ENCODE measurements at places on chromosomes 4 and X. TPM values are rescaled to one million over a fixed set of nuclear protein-coding genes. Genes with fewer than 3 reads are reported as not detected.

GRCh38 chr4:96355414-96355813, 515.5 kb downstream of the PDHA2 start:
- no peaks in the 10 kb centered on the region for H3K4me1 ChIP-seq
- no peak for DNase-seq
- no peaks in the 10 kb centered on the region for H3K36me3 ChIP-seq
- no peaks in the 10 kb centered on the region for H3K27me3 ChIP-seq
- H3K4me3 ChIP-seq: no peak overlapping the region
- H3K27ac ChIP-seq: no peak overlapping the region

DNA sequence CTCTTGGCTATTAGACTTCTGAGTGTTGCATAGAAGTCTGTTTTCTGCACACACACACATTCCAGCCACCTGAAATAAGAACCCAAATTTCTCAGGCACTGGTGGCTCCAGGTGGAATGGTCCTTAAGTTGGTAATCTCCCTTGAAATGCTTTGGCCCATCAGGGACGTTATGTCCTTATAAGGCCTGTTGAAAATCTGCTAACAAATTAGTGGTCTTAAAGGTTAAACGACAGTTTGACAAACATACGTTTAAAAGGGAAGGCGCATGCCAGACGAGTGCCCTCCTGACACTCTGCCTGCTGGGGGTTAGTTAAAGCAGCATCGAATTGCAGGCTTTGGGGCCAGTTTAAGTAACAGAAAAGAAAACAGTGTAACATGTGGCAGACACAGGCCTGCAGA, 125.0 kb downstream of the TBX22 start:
- no peaks in the 10 kb centered on the region for H3K36me3 ChIP-seq
- no peaks in the 10 kb centered on the region for H3K4me1 ChIP-seq
- H3K4me3 ChIP-seq: no peak overlapping the region
- no peaks in the 10 kb centered on the region for H3K27me3 ChIP-seq
- DNase-seq: no peak

GRCh38 chrX:9252182-9252581, 212.7 kb upstream of the TBL1X start:
- no peaks in the 10 kb centered on the region for H3K4me1 ChIP-seq
- no peak overlapping the region for H3K27ac ChIP-seq
- no peaks in the 10 kb centered on the region for H3K36me3 ChIP-seq
- no peaks in the 10 kb centered on the region for H3K27me3 ChIP-seq

DNA sequence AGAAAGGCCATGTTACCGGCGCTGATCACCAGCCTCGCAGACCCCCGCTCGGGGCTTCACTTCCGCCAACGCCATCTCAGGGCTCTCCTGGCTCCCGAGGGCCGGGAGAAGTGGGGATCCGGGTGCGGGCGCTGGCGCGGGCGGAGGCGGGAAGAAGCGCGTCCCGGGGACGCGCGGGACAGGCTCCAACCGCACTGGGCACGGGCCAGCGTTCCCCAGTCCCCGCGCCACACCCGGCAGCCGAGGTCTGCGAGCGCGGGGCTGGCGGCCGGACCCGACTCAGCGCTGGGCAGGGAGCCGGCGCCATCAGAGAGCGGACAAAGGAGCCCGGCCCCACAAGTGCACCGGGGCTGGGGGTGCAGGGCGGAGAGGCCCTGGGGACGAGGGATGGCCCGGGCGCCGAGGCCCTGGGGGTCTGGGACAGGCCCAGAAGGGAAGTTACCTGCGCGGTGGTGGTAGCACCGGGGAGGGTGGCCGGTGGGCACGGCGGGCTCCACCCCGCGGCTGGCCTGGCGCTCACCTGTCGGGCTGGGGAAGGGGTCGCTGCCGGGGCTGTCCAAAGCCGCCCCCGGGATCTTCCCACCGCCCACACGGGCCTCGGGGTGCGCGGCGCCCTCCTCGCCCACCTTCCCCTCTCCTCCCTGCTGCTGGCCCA, 449 bp downstream of the CTPS2 start:
- peak overlapping the region; percentile 53 for H3K4me3 ChIP-seq
- H3K36me3 ChIP-seq: no peaks in the 10 kb centered on the region
- peak overlapping the region; percentile 84 for H3K27ac ChIP-seq
- peak; percentile 63 for DNase-seq

DNA sequence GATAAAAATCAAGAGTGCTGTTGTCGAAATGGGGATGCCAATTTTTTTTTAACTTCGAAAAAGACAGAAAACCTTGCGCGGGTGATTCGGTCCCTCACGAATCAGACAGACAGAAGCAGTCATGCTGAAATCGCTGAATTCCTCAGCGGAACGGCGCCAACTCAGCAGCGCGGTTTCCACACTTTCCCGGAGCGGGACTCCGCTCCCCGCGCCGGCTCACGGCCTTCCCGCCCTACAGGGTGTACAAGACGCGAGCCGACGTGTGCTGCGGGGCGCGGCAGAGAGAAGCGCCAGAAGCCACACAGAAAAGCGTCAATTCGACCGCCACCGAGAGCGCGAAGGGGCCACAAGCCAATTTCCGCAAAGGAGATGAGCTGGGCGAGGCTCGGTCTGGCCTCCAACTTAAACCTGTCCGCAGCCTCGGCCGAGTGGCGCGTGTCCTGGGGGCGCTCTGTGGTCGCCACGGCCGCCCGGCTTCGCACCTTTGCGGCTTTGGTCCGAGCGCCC, 1.3 kb downstream of the NEXMIF start:
- H3K27ac ChIP-seq: peak overlapping the region; percentile 80
- peak overlapping the region; percentile 62 for H3K4me3 ChIP-seq
- H3K4me1 ChIP-seq: no peaks in the 10 kb centered on the region

DNA sequence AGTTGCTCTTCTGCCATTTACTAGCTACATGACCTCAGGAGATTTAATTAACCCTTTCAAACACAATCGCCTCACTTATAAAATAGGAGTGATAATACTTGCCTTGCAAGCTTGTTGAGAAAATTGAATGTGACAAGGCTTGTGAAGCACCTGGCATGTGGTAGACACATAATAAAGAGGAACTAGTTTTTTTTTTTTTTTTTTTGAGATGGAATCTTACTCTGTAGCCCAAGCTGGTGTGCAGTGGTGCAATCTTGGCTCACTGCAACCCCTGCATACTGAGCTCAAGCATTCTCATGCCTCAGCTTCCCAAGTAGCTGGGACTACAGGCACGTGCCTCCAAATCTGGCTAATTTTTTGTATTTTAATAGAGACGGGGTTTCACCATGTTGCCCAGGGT, 73.7 kb upstream of the STIM2 start:
- H3K27me3 ChIP-seq: no peaks in the 10 kb centered on the region
- no peak overlapping the region for H3K4me3 ChIP-seq
- H3K36me3 ChIP-seq: no peaks in the 10 kb centered on the region
- peaks cover 12% of the 10 kb centered on the region for H3K4me1 ChIP-seq
- H3K27ac ChIP-seq: no peak overlapping the region

DNA sequence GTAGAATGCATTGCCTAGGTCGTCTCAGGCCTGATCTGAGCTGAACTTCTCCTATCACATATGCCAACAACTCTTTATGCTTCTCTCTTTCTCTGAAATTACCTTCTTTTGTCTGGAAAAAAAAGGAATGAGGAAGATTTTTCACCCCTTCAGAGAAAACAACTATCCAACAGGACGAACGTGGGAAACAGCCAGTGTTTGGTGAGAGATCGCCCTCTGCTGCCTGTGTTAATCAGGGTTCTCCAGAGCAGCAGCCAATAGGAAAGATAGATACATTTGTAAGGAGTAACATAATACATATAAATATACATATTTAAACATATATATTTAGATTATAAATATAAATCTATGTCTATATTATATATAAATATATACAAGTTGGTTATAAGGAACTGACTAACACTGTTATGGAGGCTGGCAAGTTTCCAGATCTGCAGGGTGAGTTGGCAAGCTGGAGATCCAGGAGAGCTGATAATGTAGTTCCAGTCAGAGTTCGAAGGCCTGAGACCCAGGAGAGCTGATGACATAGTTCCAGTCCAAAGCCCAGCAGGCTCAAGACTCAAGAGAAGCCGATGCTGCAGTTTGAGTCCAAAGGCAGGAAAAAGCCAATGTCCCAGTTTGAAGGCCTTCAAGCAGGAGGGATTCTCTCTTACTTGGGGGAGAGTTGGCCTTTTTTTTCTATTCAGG, 13.3 kb downstream of the CETN2 start:
- no peak overlapping the region for H3K27ac ChIP-seq
- DNase-seq: no peak
- H3K27me3 ChIP-seq: no peaks in the 10 kb centered on the region
- no peaks in the 10 kb centered on the region for H3K4me1 ChIP-seq
- no peak overlapping the region for H3K4me3 ChIP-seq
- no peaks in the 10 kb centered on the region for H3K36me3 ChIP-seq

GRCh38 chr4:83074086-83074704, 39.2 kb downstream of the COPS4 start:
- H3K4me1 ChIP-seq: no peaks in the 10 kb centered on the region
- no peak overlapping the region for H3K4me3 ChIP-seq
- no peaks in the 10 kb centered on the region for H3K27me3 ChIP-seq
- H3K36me3 ChIP-seq: peaks cover 39% of the 10 kb centered on the region
- no peak overlapping the region for H3K27ac ChIP-seq
- no peak for DNase-seq

The XG gene
- total RNA-seq: not detected

The SPANXC gene
- not detected for total RNA-seq

The SULT1E1 gene
- total RNA-seq: not detected

The GABRB1 gene
- total RNA-seq: 0.81 TPM

The DMRTC1 gene
- total RNA-seq: not detected

The RHOXF2B gene
- not detected for total RNA-seq

Measured in sigmoid colon (tissue), 7 donors.